Activated T-helper 1 cell treated with Interleukin-2 at 50 U/mL for 16 hours (primary cell): ENCODE measurements at places on chromosomes 16 and 17.

DNA sequence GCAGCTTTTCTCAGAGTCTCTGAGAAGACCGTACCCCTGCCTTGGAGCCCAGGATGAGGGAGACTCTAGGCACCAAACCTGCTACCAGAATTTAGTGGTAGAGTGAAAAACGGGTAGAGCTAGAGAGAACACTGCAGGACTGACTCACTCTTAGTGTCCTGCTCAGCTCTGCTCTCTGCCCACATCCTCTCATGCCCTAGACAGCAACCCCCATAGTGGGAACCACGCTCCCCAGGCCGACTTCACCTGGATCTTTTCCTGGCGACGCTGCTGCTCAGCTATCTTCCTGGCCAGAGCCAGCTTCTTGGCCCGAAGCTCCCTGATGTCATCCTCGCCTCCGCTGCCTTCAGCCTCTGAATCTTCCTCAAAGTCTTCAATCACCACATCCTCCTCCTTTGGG, 26.7 kb downstream of the HIC1 start:
- DNase-seq = no peak

GRCh38 chr16:67822511-67822910, 15.8 kb downstream of the TSNAXIP1 start:
- no peak for DNase-seq

DNA sequence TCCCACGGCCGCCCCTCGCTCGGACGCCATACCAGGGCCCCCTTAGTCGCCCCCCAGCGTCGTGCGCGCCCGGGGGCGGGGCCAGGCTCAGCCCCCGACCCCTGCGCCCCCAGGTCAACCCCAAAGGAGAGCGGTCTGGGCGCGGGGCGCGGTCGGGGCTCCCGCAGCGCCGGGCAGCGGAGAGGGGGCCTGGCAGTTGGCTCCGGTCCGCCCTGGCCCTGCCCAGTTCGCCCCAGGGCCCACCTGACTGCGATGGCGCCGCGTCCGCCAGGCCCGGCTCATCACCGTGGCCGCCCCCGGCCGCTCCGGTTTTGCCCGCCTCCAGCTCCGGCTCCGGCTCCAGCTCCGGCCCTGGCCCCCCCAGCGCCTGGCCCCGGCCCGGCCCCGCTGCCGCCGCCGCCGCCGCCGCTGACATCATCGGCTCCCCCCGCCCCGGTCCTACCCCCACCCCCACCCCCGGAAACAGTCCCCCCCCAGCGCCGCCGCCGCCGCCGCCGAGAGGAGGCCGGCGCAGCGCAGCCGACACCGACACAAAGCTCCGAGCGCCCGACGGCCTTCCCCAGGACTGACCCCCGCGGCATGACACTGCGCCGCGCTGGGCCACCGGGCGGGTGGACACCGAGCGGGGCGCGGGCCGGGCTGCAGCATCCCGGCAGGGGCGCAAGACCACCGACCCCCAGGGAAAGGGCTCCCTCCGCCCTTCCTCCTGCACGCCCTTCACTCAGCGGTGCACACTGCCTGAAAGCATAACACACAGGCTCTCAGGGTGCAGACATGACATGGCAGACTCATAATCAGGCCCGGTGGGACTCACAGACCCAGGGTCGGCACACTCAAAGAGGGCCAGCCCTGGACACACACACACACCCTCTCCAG, at the start of gene ZBTB4:
Gene ZBTB4, minus strand, starts transcription at position 419 of the 876 bp plus-strand sequence. CDS start 12,830 bp downstream, outside the sequence.
- DNase-seq = peak; percentile 65

DNA sequence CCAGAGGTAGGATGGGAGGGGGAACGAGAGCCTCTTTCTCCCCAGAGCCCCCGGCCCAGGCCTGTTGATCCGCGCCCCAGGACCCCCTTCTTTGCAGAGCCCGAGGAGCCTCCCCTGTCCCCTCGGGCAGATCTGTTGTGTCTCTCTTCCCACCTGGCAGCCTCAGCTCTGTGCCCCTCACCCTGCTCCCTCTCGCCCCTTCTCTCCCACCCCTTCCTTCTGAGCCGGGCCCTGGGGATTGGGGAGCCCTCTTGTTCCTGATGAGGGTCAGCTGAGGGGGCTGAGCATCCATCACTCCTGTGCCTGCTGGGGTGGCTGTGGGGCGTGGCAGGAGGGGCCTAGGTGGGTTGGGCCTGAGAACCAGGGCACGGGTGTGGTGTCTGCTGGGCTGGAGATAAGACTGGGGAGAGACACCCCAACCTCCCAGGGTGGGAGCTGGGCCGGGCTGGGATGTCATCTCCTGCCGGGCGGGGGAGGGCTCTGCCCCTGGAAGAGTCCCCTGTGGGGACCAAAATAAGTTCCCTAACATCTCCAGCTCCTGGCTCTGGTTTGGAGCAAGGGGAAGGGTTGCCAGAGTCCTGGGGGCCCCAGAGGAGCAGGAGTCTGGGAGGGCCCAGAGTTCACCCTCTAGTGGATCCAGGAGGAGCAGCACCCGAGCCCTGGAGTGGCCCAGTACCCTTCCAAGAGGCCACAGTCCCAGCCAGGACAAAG, 65.4 kb downstream of the MRC2 start:
- DNase-seq = no peak

DNA sequence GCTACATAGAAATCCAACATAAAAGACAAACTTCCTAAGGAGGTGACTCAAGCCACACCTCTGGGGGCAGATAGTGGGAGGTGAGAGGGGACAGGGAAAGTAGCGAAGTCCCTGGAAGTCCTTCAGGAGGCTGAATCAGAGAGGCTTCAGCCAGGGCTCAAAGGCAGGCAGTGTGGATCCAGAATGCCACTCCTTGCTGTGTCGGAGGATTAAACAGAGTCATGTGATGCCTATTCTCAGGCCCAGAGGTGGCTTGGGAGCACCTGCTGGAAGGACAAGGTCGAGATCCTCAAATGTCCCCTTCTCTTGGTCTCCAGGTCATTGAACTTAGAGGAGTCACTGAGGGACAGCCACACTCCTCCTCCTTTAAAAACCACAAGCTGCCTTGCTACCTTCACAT, 391.1 kb downstream of the SOX9 start:
- no peak for DNase-seq

DNA sequence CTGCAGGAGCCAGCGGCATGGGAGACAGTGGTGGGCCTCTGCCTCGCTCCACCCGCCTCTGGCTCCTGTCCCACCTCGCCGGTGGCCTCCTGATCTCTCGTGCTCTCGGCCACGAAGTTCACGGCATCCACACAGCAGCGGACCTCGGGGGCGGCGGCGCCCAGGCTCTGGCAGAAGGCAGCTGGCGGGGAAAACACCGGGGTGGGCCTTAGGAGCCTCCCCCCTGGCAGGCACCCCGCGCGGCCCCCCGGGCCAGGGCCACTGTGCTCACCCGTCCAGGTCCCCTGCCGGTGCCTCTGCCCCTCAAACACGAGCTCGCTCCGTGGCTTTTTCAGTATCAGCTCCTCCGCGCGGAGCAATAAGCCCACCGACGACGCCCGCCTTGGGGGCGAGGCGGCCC, 409 bp upstream of the C17orf107 start:
- no peak for DNase-seq
